ENCODE measurements at places on chromosomes 2 and 18.
A peak's percentile ranks its signal among the peaks of the same experiment; 100 is the strongest.

- peak; percentile 8 for DNase-seq
Observed at GRCh38 chr18:74589021-74589420, 8.6 kb upstream of the ZNF407 start.

- DNase-seq: no peak
Observed at GRCh38 chr2:157789256-157789655, 86.9 kb downstream of the ACVR1 start.

DNA sequence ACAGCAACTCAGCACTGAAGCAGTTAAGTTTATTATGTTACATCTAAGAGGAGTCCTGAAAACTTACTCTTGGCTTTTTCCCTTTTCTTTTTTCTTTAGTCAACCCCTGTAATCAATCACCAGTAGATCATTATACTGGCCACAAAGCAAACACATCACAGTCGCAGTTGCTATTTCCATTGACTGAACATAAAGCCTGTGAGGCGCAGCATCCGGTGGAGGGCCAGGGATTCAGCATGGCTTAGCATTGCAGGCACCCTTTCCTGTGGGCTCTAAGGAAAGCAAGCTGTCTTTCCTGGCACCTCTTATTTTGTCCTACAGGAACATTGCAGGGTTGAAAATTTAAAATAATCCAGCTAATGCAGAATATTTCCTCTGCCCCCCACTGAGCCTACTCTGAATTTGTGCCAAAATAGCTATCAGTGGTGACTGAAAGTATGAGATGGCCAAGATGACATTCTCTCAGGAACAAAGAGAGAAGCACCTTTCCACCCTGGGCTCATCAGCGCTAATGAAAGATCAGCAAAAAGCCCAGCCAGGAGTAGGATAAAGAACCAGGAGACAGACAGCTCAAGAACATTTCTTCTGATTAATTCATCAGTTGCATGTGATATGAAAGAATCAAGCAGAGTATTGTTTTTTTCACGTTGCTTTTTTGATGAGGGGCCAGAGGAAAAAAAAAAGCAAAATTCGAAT lies 85.3 kb upstream of the SULT1C3 start:
- no peak for DNase-seq

- DNase-seq: no peak
Observed at GRCh38 chr18:78686976-78687685, 292.5 kb upstream of the SALL3 start.

DNA sequence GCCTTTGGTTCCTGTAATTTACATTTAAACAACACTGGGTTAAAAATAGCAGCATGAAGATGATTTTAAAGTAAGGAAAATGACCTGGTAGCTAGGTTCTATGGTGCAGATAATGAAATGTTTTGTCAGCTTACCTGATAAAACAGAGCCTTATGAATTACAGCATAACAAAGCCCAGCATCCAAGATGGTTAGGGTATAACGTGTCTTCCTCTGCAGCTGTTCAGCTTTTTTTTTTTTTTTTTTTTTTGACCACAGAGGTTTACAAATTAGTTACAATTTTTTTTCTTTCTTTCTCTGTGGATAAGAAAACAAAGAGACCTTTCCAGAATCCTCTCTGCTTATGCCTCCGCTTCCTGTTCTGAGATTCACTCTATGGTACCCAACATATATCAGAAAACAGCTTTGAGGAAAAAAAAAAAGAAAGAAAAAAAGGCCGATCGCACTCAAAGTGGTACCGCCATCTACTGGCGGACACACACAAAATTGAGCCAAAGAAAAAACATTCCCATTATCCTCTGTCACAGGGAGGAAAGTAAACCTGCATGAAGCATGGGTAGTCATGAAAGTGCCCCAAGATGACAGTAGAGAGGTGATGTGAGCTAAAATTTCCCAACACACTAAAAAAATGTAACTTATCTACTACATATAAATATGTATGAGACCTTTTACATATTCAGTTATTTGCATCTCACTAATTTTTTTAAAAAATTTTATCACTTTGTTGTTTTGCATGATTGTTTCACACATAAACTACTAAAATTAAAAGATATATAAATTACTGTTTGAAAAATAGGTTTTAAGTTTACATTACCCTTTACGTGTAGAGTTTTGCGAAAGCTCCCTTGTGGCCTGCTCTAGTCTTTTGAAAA lies at the start of gene SCN3A:
Gene SCN3A, minus strand, starts transcription at position 362 of the 871 bp plus-strand sequence. CDS start 27,656 bp downstream, outside the sequence.
- DNase-seq: peak; percentile 63

GRCh38 chr2:209305026-209305425 lies 118.8 kb upstream of the MAP2 start:
- no peak for DNase-seq

- peak; percentile 38 for DNase-seq
Observed at GRCh38 chr18:46346213-46346612, 242.0 kb downstream of the HAUS1 start.

- no peak for DNase-seq
Observed at GRCh38 chr2:95275601-95276243, 1.5 kb downstream of the PROM2 start.

DNA sequence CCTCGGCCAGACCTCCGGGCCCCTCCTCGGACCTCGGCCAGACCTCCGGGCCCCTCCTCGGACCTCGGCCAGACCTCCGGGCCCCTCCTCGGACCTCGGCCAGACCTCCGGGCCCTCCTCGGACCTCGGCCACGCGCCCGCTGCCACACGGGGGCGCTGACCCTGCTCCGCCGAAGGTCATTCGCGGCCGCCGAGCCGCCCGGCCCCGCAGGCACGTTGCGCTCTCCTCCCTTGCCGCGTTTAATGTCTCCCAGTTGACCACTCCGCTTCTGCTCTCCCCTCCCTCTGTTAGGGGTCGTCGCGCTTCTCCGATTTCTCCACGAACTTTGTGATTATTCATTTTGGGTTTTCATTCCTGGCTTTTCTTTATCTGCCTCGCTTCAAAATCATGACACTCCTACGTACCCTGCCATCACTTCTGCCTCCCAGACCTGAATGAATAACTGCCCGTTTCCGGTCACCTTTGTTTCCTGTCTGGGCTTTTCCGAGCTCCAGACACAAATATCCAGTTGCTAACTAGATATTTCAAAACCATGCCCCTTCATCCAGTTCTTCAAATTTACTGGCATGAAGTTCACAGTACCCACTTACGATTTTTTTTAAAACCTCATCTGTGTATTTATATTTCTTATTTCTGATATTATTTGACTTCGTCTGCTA lies 14.8 kb upstream of the COLEC12 start:
- DNase-seq: no peak

DNA sequence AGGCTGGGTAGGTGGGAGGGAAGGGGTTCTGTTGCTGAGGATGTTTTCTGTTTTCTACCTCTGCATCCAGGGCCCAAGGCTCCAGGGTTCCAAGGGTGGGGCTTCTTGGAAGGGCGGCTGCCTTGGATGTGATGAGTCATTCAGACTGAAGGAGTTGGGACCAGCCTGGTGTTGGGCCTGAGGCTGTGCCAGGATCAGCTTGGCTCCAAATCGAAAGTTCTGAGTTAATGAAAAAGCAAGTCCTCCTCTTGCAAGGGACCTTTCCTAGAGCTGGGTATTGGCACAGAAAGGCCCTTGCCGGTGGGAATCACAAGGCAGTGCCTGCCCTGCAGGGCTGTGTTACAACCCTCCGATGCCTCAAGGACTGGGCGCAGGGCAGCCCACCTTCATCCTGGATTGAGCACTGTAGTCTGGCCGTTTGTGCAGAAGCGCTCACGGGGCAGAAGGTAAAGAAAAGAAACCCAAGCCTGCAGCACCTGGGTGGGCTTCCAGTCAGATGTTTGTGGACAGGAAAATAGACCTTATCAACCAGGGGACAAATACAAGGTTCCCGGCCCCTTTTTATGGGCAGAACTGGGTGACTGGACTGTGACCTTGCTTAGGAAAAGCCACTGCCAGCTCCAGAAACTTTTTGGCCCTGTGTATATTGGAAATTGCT lies 52.5 kb upstream of the MCFD2 start:
- DNase-seq: no peak

DNA sequence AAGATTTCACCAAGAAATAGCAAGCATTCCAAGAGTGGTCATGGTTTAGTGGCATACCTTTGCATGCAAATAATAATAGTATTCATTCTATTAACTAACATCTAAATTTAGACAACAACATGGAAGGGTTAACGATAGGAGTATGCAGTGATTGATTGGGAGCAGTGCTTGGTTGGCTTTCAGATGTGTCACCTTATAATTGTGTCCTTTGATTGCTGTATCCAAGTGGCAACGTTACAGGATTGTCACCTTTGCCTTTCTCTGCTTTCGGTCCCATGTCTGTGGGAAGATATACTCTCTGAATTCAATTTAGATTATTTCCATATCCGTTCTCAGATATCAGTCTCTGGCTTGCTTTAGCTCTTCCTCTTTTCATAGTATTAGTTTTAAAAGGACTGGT lies 152.8 kb upstream of the MAP3K20 start:
- no peak for DNase-seq

DNA sequence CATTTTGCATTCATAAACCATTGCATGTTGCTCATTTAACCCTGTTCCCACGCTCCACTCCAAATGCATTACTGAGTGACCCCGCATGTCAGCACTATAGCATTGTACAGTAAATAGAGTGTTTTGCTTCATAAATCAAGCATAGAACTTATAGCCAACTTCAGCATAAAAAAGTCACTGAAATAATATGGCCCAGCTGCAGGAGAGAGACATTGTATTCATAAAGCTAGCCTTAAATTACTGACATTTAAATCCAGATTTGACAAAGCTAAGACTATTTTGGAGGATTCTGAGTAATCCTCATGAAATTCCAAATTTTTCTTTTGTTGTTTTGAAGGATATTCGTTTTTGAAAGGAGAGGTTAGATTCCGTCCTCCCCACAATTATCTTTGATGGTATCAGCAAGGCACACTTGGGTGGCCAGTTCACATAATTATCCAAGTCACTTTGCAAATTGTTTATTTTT lies 320.9 kb upstream of the TCF4 start:
- DNase-seq: no peak

DNA sequence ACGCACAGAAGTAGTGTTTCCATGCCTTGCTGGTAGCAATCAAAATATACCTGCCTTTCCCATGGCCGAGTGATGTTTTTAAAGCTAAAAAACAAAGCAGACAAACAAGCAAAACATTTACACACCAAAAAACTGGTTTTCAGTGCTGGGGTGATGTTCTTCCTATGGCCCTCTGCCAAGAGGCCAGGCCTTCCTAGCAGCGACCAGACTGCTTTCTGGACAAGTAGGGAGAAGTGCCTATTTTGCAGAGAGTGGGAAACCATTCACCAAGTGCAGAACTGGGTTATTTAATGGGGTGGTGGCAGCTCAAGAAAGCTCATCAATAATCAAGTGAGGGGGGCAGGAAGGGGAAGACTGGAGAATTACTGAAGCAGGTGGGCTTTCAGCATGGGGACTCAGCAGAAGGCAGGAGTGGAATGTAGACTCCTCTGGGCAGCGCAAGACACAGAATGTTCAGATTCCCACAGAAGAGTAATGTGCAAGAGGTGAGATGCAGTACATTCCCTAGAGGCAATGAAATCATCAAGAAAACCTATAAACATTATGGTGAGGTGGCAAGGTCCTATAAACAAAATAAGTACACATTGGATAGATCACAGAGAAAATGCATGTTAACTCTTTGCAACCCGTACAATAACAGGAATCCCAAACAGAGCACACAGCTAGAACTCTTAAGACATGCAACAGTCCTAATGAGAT lies 44.0 kb downstream of the CPO start:
- no peak for DNase-seq

- DNase-seq: no peak
Observed at GRCh38 chr2:129709956-129710598, 269.4 kb upstream of the RAB6C start.

DNA sequence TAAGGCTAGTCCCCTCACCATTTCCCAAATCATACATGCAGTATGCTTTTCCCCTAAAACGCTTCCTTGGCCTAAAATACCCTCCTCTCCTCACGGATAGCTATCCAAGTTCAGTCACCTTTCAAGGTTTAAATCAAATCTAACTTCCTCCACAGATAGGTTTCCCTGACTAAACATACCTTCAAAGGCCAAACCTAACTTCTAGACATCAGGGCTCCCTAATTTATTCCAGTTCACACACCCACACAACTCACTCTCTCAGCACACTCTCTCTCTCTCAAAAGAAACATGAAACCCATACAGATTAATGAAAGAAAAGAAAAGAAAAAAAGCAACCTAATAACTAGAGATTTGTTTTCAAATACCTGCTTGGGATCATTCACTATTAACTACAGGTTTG lies 14.5 kb downstream of the CCDC88A start:
- DNase-seq: no peak

GRCh38 chr2:25933622-25934021 lies 48.7 kb downstream of the KIF3C start:
- no peak for DNase-seq

- DNase-seq: no peak
Observed at GRCh38 chr2:149246186-149246585, 84.2 kb upstream of the LYPD6 start.

- no peak for DNase-seq
Observed at GRCh38 chr2:196591004-196591403, 48.5 kb upstream of the CCDC150 start.

DNA sequence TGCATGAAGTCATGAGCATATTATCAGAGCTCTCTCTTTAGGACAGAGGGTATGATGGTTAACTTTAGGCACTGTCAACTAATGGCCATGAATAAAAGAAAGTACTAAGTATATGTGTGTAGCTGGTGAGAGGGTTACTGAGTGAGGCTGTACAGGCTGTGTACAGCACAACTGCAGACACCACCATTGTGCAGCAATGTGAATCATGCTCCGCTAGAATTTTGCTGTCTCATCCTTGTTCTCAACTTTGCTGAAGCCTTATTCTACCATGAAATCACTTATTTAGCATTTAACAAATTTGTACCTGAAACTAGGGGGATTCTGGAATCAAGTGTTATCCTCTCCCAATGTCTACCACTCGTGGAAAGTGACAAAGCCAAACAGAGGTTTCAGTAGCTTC lies 414.9 kb downstream of the PLCL1 start:
- no peak for DNase-seq

DNA sequence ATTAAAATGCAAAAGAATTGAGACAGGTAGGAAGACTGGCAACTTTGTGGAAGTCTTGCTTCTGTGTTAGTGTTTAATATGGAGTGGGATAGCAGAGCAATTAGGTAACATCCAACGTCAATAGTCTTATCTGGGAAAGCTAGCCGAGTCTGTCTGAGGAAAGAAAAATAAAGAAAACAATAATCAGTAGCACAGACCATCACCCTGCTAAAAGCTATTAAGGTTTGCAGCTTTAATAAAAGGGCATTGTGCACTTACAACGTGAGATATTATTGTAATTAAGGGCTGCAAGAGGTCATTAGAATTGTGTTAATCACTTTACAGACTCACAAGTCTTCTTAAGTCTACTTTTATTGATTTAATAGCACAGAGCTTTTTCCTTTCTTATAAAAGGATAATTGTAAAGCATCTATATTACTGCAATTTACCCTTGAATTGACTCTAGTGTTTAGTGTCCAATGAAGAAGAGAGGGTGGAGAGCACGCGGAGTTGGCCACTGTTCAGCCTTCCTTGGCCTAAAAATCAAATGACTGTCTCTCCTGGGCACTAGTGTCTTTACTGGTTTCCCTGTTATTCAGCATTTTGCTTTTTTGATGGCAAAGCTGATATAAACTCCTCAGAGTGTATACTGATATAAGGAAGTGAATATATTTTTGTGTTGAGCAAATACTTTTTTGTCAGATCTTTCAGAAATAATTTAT lies 2.0 kb downstream of the CDH7 start:
- DNase-seq: no peak

- no peak for DNase-seq
Observed at GRCh38 chr2:206670531-206671319, 28.4 kb downstream of the FAM237A start.
